ENCODE measurements at places on chromosomes 12 and 14.

DNA sequence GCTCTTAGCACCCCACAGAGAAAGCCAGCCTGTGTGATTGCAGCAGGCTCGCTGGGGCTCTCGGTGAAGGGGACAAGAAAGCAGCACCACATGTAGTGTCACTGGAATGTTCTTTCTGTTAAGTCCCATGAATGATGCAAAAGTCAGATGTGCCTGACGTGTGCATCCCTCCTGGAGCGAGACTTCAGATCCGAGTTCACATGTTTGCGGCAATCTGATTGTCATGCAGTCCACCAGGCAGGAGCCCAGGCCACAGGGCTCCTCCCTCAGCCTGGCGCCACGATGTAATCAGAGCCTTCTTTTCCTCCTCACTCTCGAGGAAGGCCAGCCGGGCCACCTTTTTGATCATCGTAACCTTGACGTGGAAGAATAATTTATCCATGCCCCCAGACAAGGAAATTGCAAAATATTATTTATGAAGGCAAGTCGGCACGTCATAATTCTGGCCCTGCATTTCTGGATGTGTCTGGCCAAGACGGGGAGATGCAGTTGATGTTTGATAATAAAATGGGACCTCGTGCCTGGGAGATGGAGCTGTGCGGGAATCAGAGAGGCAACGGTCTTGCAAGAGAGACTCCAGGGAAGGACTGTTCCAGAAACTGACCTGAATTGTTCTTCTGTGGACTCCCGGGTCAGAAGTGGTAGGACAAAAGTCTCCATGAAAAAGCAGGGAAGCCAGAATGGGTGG lies 214.6 kb downstream of the PHETA1 start:
- no peak for DNase-seq

- no peak for DNase-seq
Observed at GRCh38 chr14:69091006-69091405, 61.9 kb downstream of the DCAF5 start.

DNA sequence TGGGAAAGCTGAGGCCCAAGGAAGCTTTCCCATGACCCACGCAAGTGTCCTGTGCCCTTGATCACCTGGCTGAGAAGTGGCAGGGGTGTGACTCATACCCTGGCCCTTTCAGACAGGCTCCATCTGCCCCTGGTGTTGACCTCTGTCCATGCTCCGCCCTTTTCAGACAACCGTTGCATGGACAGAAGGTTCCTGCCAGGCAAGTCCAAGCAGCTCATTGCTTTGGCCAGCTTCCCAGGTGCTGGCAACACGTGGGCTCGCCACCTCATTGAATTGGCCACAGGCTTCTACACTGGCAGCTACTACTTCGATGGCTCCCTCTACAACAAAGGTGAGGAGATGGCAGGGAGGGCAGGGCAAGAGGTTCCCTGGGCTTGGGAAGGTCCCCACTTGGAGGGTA lies 103.5 kb downstream of the WSCD2 start:
- no peak for DNase-seq

GRCh38 chr12:110367181-110367864 lies 36.2 kb downstream of the ANAPC7 start:
- DNase-seq: no peak

DNA sequence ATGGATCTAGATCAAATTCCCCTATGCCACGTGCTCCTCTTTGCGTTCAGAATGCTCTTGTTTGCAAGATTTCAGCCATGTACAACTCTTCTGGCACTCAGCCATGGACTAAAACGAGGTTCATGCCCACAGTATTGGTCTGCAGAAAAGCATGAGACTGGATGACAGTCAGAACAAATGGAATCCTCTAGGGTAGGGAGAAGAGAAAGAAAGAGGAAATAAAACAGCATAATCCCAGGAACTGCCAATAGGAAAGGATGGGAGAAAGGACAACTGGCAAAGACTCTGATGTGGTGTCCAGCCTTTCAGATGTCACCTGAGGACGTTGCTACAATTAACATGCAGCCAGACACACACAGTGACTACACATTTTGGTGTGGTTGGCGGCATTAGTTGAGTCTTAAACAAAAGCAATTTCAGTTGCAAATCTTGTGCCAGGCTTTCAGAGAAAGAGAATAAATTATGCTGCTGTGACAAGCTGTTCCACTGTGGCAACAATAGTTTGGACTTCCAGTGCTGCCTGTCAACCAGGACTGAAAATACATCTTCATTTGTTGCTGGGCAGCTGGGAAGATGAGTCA lies 338.0 kb downstream of the RGS6 start:
- DNase-seq: no peak

Measured in CD14-positive monocyte (primary cell).